ENCODE measurements at places on chromosomes 1 and 21. TPM values are rescaled to one million over a fixed set of nuclear protein-coding genes. Genes with fewer than 3 reads are reported as not detected.

TSPEAR gene
- not detected for total RNA-seq

EFNA1 gene
- total RNA-seq = not detected

TCHHL1 gene
- total RNA-seq = not detected

MAP3K7CL gene
- 3.4 TPM for total RNA-seq

SLC1A7 gene
- total RNA-seq = not detected

AVPR1B gene
- not detected for total RNA-seq

PLD5 gene
- not detected for total RNA-seq

ZBED6 gene
- 16.3 TPM for total RNA-seq

RYR2 gene
- not detected for total RNA-seq

C1orf53 gene
- 0.68 TPM for total RNA-seq

ECM1 gene
- total RNA-seq = 0.71 TPM

HMCN1 gene
- total RNA-seq = 0.18 TPM

AMY1B gene
- not detected for total RNA-seq

OPRD1 gene
- total RNA-seq = not detected

PRAMEF20 gene
- total RNA-seq = not detected

NR0B2 gene
- total RNA-seq = not detected
